GM10248 (cell line): ENCODE measurements at places on chromosomes 6 and 20.
A peak's percentile ranks its signal among the peaks of the same experiment; 100 is the strongest.

DNA sequence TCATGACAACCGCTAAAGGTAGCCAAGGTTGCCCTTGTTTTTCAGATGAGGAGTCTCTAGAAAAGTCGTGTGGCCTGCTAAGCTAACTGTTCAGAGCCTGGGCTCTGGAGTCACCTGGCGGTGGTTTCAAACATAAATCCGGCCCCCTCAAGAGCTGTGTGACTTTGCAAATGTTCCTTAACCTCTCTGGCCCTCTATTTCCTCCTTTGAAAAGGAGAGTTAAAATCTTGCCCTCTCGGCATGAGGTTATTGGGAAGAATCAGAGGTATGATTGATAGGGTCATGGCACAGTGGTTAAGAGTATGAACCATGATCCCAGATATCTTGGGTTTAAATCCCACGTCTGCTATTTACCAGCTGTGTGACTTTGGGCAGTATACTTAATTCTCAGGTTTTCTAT is 5.6 kb upstream of the LBP start:
- DNase-seq, result no peak

DNA sequence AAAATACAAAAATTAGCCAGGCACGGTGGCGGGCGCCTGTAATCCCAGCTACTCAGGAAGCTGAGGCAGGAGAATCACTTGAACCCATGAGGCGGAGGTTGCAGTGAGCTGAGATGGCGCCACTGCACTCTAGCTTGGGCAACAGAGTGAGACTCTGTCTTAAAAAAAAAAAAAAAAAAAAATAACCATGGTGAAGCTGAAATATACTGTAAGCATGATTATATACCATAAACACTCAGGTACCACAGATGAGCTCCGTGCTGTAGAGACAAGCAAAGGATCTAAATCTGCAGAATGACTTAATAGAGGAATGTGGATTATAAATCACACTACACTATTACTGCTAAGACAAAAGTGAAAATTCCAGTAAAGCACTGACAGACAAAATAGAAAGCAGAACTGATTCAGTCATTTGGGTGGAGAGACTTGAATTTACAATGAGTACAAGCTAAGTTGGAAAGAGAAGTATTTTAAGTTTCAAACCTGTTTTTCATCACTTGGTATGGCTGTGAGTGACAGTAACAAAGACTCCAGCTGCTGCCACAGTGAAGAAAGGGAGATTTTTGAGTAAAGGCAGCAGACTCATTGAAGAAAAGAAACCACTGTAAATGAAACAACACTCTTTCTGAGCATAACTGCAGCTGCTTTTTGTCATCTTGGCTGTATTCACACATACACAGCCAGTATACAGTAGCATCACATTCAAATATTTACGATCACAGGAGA is 322.1 kb downstream of the RNGTT start:
- DNase-seq, result peak; percentile 48

GRCh38 chr6:162026843-162027242 is 700.7 kb downstream of the PRKN start:
- DNase-seq, result no peak

GRCh38 chr6:166774770-166775169 is 147.7 kb upstream of the RPS6KA2 start:
- no peak for DNase-seq

GRCh38 chr6:127069659-127070279 is 48.7 kb upstream of the RSPO3 start:
- DNase-seq, result no peak

DNA sequence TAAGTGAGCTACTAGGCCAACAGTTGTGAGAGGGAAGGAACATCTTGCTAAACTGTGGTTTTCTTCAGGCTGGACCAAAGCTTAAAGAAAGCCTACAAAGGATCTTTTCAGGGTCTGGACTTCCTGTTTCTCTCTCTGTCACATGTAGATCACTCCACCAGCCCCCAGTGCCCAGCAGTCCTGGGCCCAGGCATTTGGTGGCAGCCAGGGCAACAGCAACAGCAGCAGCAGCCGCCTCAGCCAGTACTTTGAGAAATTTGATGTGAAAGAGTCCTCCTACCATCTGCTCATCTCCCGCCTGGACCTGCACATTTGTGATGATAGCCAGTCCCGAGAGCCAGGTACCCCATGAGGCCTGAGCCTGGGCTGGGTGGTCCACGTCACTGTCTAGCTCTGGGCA is 44.1 kb downstream of the BLTP3A start:
- no peak for DNase-seq

DNA sequence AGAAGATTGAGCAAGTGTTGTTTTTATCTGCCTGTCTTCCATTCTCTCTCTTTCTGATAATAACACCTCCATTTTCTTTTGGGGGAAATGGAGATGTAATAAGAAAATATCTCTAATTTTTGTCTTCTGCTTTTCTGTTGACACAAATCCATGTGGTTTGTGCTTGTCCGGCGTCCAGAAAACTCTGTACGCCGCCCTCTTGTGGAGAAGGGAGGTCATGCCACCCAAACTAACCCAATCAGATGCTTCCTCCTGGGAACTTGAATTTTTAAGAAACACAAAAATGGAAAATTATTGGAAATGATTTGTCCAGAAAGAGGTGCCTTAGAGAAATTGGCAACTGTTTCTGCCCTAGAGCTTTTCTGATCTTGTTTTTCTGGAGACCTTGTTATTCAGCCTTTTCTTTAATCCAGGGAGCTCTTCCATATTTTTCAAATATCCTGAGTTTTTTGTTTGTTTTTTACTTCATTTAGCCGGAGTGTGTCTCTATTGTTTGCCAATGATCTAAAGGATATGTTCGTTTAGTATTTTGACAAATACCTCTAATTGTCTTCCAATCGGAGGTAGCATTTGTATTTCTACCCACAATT is 17.8 kb upstream of the FNDC1 start:
- peak; percentile 59 for DNase-seq

- no peak for DNase-seq
Observed at GRCh38 chr6:1630771-1631217, 21.1 kb downstream of the FOXC1 start.

- no peak for DNase-seq
Observed at GRCh38 chr6:163565140-163565539, 150.6 kb downstream of the QKI start.

- no peak for DNase-seq
Observed at GRCh38 chr6:34047913-34048867, 97.7 kb downstream of the GRM4 start.

DNA sequence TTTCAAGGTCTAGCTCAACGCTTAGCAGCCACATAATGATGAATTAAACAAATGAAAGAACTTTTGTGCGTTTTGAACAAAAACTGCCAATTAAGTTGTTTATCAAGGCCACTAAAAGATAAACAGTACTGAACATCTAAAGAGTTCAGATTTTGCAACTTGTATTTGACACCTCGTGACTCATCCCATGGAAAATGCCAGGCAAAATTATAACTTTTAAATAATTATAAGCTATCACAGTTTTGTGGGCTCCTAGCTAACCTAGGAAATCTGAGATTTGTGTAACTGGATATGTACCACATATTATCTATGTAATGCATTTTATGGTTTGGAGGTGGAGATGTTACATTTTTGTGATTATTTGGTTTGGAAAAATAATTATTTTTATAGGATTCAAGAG is 9.6 kb upstream of the BAG2 start:
- DNase-seq, result no peak

GRCh38 chr6:62640749-62641148 is 354.7 kb upstream of the KHDRBS2 start:
- DNase-seq, result no peak

GRCh38 chr20:55668631-55669030 is 336.7 kb downstream of the CBLN4 start:
- no peak for DNase-seq
